Activated CD8-positive, alpha-beta memory T cell treated with anti-CD3 and anti-CD28 coated beads for 1 hour (primary cell): ENCODE measurements at places on chromosomes 4 and X.
A peak's percentile ranks its signal among the peaks of the same experiment; 100 is the strongest.

- DNase-seq: no peak
These were observed 482.8 kb upstream of the HTR2C start for GRCh38 chrX:114101081-114101480.

- DNase-seq: no peak
These were observed 44.1 kb downstream of the PPM1K start for GRCh38 chr4:88240297-88240714.

DNA sequence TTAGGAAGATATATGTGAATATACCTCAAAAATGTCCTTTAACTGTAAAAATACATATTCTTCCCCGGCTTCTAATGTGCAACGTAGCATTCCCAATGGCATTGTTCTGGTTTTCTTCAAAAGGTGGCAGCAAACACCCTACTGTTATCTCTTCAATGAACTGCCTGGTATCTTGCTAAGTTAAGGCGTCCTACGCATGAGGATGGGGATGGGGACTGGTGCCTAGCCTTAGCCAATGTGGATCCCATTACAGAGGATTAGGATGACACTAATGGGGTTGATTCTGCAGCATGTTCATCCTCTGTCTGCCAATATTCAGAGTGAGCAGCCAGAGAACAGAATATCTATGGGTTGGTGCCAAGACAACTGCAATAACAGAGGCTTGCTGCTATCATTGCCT is 334.9 kb upstream of the ADGRL3 start:
- DNase-seq: no peak

GRCh38 chr4:150023489-150023888 is 54.8 kb upstream of the DCLK2 start:
- no peak for DNase-seq

GRCh38 chr4:106588891-106589290 is 220.3 kb upstream of the GIMD1 start:
- DNase-seq: no peak

DNA sequence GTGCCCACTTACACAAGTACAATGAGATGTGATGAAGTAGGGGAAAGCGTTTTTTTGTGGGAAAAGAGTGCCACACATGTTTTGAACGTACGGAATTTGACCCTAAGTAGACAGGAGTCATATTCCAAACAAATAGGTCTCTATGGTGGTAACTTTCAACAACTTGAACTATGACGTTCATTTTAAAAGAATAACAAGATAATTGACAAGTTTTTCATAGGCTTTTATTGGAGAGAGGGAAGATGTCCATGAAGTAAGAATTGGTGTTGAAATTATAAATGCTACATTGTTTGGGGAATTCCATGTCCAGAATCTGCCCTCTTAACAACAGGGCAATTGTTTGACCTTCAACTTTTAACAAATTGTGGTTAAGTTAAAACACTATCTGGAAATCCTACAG is 126.5 kb downstream of the GASK1B start:
- DNase-seq: no peak

GRCh38 chrX:51376672-51377071 is 44.0 kb downstream of the NUDT10 start:
- no peak for DNase-seq

GRCh38 chr4:38149997-38150671 is 189.9 kb downstream of the PTTG2 start:
- no peak for DNase-seq

DNA sequence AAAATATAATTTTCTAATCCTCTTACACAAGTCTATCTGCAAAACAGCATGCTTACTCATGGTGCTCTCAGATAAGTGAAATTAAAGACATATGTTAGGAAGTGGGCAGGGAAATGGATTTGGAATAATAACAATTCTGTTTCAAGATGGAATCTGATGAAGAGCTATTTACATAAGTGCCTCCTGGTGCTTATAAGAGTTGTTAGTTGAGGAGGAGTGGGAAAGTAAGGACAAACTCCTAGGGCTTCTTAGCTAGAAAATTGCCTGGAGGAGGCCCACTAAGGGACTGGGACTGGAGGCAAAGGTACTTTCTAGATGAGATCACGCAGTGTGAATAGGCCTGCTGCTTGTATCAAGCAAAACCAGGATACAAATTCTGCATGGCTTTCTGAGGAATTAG is 939.8 kb downstream of the GLUD2 start:
- no peak for DNase-seq

- no peak for DNase-seq
These were observed 147.7 kb downstream of the DCK start for GRCh38 chr4:71141125-71141524.

DNA sequence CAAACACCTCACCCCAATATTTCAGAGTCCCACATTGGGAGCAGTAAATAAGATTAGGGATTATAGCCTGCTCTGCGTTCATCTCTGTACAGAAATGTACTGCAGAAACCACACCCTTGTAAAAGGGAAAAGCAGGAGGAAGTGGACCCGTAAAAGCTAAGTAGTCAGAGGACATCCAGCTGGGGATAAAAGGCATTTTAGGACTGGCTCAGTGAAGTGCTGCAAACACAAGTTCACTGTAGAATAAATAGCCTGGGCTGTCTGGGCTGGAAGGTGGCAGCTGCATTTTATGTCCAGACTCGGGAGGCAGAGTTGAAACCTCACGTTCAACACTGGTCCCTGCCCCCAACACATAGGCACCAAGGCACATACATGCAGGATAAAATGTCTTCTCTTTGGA is 178.7 kb upstream of the FAT1 start:
- DNase-seq: no peak

DNA sequence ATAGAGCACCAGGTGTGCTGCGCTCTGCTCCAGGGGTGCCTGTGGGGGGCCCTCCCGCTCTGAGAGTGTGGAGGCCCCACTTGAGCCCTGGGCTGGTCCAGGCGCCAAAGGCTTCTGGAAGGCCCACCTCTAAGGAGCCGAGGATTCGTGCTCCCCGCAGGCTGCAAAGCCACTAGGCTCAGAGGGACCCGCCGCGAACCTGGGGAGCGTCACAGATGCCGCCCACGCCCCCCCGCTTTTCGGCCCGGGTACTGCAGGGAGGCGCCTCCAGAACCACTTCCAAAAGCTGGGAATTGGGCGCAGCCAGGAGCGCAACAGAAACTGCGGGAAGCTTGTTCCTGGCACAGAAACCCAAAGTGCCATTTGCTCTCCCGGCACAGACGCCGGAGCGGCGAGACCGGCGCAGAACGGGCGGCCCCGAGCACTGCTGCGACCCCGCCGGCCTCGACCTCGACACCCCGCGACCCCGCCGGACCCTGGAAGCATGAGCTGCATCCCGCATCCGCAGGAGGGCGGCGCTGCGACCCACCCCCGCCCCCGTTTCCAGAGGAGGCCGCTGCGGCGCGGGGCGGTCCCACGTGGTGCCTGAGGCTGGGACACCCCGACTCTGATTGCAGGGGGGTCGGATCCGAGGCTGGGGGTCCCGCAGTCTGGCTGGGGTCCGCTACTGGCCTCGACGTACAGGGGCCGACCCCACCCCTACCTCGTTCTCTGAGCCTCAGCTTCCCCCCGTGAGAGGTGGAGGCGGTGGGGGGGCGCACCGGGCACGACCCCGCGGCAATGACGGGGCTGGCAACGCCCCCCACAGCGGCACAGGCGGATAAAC is 30.8 kb downstream of the CPLX1 start:
- DNase-seq: no peak

DNA sequence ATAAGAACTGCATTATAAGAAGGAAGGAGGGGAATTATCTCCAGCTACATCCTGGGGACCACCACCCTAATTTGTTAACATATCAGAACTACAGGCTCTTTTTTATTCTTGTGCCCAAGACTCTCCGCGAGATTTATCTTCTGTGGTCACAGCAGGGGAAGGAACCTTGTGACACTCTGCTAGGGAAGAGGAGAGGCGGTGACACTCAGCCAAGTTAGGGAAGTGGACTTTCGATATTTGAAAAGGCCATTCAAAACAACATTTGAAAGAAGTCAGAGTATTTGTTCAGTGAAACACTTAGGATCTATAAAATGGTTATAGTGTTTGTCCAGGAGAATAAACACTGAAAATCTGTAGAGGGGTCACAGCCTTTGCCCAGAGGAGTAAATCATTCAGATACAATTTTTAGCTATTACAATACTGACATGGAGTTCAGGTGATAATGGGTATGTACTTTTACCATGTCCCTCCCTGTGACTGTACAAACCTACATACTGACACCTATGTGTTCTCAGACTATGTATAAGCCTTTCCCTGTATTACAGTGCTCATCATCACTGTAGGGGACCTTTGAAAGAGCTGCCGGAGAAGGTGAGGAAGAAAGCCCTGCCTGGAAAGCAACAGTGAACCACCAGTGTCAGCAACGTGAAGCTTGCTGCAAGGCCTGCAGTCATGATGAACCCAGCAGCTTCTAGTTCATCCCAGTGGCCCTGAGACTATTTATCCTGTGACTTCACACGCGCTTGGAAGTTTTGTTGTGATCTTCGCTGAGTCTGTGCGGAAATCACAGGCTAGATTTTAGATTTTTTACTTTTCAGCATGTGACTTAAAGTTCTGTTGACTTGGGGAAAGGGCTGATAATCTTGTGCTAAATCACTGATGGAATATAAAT is 8.5 kb upstream of the PTTG2 start:
- DNase-seq: no peak

DNA sequence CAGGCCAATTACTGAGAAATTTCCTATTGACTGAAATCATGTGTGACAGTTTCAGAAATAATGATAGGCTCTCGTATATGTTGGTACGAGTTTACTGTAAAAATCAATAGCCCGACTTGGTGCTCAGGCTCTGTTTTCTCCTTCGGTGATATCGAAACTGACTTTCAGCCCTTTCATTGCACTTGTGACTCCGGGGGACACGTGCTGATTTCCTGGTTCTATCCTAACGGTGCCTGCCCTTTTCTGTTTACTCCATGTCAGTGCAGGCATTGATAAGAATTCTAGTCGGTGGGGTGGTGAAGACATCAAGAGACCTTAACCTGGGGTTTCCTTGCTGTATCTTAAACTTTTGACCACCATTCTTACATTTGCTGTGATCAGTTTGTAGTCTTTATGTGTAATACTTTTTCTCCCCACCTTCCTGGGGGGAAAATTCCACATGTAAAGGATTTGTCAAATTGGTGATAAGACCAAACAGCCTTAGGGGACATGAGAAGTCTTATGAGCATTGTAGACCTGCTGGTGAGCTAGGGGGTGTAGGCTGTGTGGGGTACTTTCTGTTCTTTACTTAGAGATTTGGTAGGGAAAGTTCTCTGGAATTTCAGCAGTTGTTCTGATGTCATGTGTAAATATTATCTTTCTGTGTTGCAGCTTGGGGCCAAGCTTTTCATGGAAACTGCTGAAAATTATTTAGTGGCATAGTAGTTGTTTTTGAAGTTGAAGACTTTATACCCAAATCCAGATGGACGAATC is 52.7 kb downstream of the TMEM131L start:
- DNase-seq: no peak

GRCh38 chrX:70087857-70088630 is 25.8 kb downstream of the OTUD6A start:
- no peak for DNase-seq

GRCh38 chr4:87971866-87972265 is 3.6 kb upstream of the SPP1 start:
- no peak for DNase-seq

- DNase-seq: no peak
These were observed 534.4 kb downstream of the MID1IP1 start for GRCh38 chrX:39335513-39336235.

- peak; percentile 5 for DNase-seq
These were observed 111.9 kb upstream of the TMEM164 start for GRCh38 chrX:109890910-109891502.

- no peak for DNase-seq
These were observed 16.9 kb upstream of the CEP135 start for GRCh38 chr4:55931833-55932232.

- no peak for DNase-seq
These were observed 1.9 kb upstream of the TBC1D14 start for GRCh38 chr4:6907658-6908191.

GRCh38 chrX:19705196-19705769 is 182.1 kb downstream of the SH3KBP1 start:
- no peak for DNase-seq

GRCh38 chr4:104818579-104818978 is 323.9 kb upstream of the CXXC4 start:
- DNase-seq: no peak

DNA sequence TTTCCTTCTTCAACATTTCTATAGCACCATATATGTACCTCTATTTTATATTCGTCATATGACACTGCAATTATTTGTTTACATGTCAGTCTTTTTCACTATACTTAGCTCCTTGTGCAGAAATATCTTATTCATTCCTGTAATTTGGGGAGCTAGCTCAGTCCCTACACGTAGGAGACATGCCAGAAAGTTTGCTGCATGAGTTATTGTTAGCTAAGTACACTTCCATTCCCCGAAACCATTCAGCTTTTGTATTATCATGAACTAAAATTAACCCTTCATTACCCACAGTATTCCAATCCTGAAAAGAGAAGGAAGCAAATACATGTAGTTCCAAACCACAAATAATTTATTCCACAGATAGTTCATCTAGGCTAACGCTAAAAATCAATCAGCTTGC is 10.2 kb downstream of the CBR4 start:
- DNase-seq: no peak

- DNase-seq: no peak
These were observed 9.9 kb downstream of the OGT start for GRCh38 chrX:71542825-71543224.

- DNase-seq: no peak
These were observed 29.6 kb downstream of the AREG start for GRCh38 chr4:74474345-74475090.

DNA sequence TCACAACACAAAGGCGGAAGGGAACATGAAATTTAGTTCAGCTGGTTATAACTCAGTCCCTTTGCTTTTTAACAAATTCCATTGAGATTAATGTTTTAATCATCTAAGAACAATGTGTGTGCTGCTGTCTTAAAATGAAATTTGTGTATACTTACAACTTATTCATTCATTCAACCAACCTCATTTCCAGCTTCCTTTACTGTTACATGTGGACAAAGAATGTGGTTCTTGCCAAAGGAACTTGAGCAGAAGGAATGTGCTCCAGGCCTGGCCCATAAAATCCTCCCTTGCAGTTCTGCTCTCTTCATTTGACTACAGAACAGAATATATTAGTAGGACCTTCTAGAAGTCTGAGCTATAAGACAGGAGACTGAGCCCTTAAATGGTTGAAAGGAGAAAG is 176.8 kb upstream of the GLRA2 start:
- no peak for DNase-seq

GRCh38 chr4:113524505-113525186 is 236.9 kb downstream of the CAMK2D start:
- no peak for DNase-seq

- no peak for DNase-seq
These were observed 821 bp downstream of the SLITRK2 start for GRCh38 chrX:145818186-145819113.

DNA sequence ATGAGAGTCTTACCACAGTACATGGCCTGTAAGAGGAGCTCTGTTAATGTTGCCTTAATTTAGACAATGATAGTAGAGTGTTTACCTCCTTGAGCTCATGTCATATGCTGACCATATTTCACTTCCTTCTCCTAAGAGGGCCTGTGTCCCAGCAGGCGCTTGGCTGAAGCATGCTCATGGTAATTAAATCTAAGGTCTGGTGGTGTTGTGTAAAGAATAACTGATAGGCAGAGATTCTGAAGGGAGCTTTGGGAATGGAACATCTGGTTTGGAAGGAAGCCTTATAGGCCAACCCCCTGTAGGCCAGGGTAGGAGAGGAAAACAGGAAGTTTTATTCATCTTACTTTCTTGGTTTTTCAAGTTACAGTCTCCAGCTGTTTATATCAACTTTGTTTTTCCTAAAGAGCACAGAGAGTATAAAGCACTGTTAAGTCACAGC is 300.2 kb downstream of the USP46 start:
- no peak for DNase-seq
